Stimulated activated CD8-positive, alpha-beta memory T cell treated with anti-CD3 and anti-CD28 coated beads, Interleukin-4, amount 100 ng/mL, for 24 hours (primary cell): ENCODE measurements at places on chromosomes 1 and 21.

GRCh38 chr1:227225715-227226346 is 92.5 kb downstream of the CDC42BPA start:
- no peak for DNase-seq

DNA sequence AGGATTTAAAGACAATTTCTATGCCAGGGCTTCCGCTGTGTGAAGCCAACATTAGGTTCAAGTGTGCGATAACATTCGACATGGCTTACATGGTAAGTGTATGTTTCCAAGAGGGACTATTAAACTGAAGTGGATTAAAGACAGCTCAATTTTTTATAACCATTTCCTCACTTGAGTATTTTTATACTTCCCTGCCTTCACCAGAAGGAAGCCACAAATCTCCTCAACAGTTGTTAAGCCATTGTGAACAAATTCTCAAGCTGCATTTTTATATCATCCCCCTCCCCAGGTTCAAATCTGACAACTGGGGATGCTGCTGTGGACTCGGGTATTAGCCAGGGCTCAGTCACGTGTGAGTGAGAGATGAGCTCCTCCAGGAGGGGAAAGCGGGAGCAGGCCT is 116.3 kb downstream of the RHOU start:
- no peak for DNase-seq

DNA sequence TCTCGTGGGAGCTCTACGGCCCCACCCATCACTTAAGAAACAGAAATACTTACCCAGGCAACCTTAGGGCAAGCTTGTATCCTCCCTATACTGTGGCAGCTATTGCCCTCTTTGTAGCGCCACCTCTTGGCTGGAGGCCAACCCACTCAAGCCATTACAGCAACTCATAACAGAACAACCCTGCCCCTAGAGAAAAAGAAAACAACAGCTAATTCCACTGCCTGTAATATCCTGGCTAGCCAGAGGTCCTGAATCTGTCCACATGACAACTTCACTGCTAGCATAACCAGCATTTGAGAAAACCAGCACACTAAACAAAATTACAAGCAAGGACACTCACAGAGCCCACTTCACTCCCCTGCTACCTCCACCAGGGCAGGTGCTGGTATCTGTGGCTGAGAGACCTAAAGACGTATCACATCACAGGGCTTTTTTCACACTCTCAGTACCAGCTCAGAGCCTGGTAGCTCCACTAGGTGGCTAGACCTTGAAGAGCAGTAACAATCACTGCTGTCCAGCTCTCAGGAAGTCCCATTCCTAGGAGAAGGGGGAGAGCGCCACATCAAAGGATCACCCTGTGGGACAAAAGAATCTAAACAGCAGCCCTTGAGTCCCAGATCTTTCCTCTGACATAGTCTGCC is 14.5 kb upstream of the MX1 start:
- no peak for DNase-seq

DNA sequence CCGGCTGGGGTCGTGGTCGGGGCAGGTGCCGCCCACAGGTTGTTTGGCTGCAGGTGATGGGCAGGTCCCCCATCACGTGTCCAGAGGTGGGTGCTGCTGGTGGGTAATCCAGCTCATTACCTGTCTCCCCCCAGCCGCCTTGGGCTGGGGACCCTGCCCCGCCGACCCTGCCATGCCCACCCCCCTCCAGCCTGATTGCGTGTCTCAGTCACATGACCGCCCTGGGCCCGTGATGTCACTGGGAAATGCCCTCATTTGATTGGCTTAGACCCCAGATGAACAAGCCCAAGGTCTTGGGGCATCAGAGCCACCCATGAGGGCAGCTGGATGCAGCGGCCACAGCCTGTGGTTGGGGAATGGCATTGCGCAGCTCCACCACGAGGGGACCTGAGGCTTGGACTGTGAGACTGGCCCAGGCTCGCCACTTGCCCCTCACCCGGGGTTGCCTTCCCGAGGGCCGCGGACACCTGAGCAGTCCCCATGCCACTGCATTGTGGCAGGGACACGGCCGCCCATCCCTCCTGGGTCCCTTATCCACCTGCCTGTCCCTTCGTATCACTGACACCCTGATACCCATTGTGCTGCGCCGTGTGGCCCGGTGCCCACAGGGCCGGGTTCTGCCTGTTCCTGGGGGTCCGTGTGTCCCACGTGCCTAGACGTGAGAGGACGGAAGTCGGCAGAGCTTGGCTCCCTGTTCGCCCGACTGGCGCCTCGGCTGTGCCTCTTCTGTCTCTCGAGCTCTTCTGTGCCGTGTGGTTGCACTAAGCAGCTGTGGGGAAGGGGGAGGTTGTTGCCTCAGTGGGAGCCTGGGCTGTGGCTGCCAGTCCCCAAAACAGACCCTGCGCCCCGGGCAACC is 68.0 kb downstream of the FAAP20 start:
- DNase-seq = no peak

DNA sequence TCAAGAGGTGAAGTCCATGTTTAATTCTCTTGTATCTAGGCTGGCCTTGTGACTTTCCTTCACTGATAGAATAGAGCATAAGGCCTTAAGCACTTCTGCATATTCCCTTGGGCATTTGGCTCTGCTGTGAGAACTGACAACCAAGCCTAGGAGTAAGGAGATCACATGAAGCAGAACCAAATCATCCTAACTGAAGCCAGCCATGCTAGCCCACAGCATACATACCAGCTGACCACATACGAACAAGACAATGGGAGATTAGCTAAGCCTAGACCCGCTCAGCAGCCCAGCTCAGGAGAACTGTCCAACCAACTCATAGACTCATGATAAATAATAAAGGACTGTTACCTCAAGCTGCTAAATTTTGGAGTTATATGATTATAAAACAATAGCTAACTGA is 114.6 kb upstream of the NEK7 start:
- no peak for DNase-seq

GRCh38 chr1:184826001-184826400 is 71.3 kb upstream of the EDEM3 start:
- DNase-seq = no peak

GRCh38 chr21:33780631-33781030 is 135.0 kb downstream of the ATP5PO start:
- no peak for DNase-seq

DNA sequence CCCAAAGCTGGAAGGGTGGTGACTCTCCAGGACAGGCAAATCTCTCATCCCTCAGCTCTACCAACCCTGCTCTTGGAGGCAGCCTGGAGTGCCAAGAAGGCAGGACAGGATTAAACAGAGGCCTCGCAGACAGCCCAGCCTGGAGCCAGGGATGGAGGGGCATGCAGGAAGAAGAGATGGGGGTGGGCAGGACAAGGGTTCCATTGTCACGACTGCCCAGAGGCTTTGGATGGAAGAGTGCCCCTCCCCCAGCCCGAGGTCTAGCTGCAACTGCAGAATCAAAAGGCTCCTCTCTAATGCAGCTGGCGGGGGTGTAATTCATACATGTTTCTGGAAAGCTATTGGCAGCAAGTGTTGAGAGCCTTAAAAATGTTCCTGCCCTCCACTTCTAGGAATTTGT is 8.8 kb downstream of the RAB7B start:
- DNase-seq = no peak

- no peak for DNase-seq
Observed at GRCh38 chr1:247578946-247579460, 9.2 kb upstream of the OR2G2 start.

- no peak for DNase-seq
Observed at GRCh38 chr1:93969371-93969770, 60.1 kb upstream of the GCLM start.

- no peak for DNase-seq
Observed at GRCh38 chr1:206826394-206826793, 39.0 kb upstream of the IL20 start.

- DNase-seq = no peak
Observed at GRCh38 chr1:196951711-196952394, 8.3 kb downstream of the CFHR2 start.

DNA sequence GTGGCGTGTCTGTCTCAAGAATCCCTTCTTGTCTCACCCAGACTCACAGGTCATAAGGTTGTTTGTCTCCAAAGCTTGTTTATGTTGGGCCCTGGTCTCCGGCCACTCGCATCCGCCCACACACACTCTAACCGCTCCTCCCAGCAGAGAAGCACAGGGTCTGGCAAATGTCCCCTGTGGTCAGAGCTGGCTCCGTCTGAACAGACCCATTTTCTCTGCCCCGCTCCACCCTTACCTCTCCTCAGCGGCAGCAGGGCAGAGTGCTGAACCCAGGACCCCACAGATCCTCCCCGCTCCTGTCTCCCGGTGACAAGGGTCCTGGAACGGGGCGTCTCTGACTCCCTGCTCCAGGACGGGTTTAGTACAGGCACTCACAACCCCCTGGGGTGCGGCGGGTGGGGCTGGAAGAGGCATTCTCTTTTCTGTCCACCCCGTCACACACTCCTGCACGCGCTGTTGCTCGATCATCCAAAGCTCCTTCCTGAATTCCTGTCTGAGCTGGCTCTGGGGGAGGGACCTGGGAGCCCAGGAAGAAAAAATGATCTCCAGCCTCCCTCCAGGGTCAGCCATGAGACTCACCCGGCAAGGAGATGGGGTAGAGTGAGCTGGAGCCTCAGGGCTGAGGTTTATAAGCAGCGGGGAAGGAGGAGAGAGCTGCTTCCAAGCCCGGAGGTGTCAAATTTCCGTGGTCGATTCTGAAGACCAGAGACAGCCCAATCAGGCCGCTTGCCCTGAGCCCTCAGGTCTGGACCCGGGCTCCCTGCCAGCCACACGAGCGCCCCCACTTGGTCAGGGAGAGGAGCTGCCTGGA is at the start of gene S100A13:
S100A13 (minus strand) TSS at position 602 of the 811 bp plus-strand sequence. CDS start 1,033 bp downstream, outside the sequence.
- no peak for DNase-seq

DNA sequence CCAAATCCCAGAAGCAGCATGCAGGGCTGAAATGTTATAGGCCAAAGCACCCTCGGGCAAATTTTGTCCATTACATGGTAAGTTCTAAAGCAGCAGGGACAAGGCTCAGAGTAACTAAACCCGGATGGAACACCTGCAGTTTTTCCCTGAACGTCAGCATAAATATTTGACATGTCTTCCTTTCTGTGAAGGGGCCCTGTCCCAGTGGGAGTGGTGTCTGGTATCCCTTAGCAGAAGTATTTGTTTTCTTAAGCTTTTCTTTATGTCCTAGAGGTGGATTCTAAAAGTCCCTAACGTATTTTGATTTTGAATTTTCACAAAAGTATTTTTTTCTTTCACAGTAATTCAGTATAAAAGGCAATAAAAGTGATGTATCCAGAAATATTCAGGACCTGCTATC is 223.9 kb downstream of the ST6GALNAC3 start:
- no peak for DNase-seq

- no peak for DNase-seq
Observed at GRCh38 chr1:1359308-1359663, 931 bp upstream of the MXRA8 start.

DNA sequence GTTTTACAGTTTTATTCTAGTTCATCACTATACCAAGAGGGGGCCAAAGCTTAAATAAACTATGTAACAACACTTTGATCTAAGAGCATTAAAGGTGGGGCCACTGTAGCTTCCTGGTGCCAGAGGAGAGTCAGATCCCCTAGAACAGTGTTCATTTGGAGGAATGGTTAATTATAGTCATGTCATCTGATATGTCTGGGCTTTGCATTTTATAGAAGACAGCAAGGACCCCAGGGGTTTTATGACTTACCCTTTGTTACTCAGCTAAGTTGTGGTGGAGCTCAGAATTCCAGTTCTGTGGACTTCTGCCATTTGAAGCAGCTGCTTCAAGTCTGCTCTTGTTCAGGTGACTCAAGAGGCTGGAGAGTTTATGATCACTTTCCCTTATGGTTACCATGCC is 16.7 kb downstream of the KDM4A start:
- DNase-seq = no peak

DNA sequence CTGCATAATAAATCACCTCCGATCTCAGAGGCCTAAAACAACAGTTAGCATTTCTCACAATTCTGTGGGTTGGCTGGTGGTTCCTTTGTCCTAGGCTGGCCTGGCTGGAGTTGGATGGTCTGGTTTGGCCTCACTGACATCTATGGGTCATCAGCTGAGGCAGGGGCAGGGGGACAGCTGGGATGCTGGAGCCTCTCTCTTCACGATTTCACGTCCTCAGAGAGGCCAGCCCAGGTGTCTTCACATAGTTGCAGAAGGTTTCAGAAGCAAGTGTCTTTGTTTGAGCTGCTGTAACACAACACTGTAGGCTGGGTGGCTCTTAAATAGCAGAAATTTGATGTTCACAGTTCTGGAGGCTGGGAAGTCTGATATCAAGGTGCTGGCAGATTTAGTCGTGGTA is 155.5 kb upstream of the CACNA1E start:
- DNase-seq = no peak

- no peak for DNase-seq
Observed at GRCh38 chr1:218482683-218483082, 137.5 kb downstream of the TGFB2 start.

- DNase-seq = no peak
Observed at GRCh38 chr1:32332290-32333079, 3.5 kb downstream of the MARCKSL1 start.

GRCh38 chr1:247517795-247518612 is 18.2 kb downstream of the OR2C3 start:
- DNase-seq = no peak

DNA sequence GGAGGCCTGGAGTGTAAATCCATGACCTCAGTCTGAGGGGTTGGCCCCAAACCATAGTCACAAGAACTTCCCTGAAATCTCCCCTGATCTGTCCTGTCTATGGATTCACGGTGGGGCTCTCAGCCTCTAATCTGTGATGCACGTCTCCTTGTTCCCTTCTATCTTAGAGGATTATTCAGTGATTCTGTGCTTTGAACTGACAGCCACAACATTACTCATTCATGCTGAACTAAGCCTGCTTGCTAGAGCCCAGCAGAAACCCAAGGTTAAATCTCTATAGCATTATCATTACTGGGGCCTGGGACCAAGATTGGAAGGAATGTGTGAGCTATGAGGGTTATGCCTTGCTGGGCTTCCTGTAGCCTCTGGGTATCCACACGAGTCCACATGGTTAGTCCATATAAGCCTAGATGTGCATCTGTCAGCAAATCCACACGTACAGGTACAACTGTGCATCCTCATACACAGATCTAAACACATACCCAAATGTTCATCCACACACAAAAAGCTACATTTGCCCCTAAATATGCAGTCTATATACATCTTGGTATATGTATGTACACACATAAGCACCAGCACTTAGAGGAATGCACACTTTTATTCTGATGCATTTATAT is 22.4 kb upstream of the MAGOH start:
- DNase-seq = no peak
